ENCODE measurements at places on chromosomes 1 and 21. TPM values are rescaled to one million over a fixed set of nuclear protein-coding genes. Genes with fewer than 3 reads are reported as not detected.
A peak's percentile ranks its signal among the peaks of the same experiment; 100 is the strongest.

CD2 gene
- not detected for total RNA-seq

TOR1AIP1 gene
- total RNA-seq: 50.3 TPM

ASAP3 gene
- total RNA-seq: 31.9 TPM

TCP10L gene
- not detected for total RNA-seq

EFNA4 gene
- 3.5 TPM for total RNA-seq

BROX gene
- 39.4 TPM for total RNA-seq

ELAVL4 gene
- not detected for total RNA-seq

- H3K36me3 ChIP-seq: no peaks in the 10 kb centered on the region
- H3K27me3 ChIP-seq: no peaks in the 10 kb centered on the region
- no peak overlapping the region for H3K27ac ChIP-seq
- H3K4me1 ChIP-seq: peaks cover 58% of the 10 kb centered on the region
- H3K4me3 ChIP-seq: no peak overlapping the region
- no peak for DNase-seq
Observed at GRCh38 chr1:164687777-164688176, 128.8 kb downstream of the PBX1 start.

- peaks cover 59% of the 10 kb centered on the region for H3K4me1 ChIP-seq
- H3K27me3 ChIP-seq: no peaks in the 10 kb centered on the region
- H3K36me3 ChIP-seq: no peaks in the 10 kb centered on the region
- H3K4me3 ChIP-seq: peak within 1 kb of the TSS; percentile 88
Observed at GRCh38 chr1:244451539-244451950, at the start of gene ADSS2. ADSS2 (minus strand) TSS chr1:244451909; CDS start chr1:244451817, 92 bp downstream.

GRCh38 chr1:230170622-230171021 is 103.6 kb downstream of the GALNT2 start:
- no peak for DNase-seq
- H3K27ac ChIP-seq: no peak overlapping the region
- H3K36me3 ChIP-seq: no peaks in the 10 kb centered on the region
- H3K4me1 ChIP-seq: peaks cover 68% of the 10 kb centered on the region
- no peaks in the 10 kb centered on the region for H3K27me3 ChIP-seq

DNA sequence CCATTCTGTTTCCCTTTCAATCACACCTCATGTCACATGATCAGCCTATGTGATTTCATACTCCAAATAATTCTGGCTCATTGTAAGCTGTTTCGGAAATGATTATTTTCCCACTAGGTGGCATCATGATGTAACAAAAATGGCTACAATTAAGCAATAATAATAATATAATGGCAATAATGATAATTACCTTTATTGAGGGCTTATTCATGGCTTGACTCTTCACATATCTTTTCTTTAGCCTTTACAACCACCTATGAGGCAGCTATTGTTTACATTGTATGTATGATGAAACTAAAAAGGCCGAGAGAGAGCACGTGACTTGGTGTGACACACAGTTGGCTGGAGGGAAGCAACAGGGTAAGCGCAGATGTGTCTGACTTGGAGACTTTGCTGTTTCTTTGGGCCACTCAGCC is 12.5 kb upstream of the KPRP start:
- DNase-seq: no peak
- H3K4me3 ChIP-seq: no peak overlapping the region
- no peaks in the 10 kb centered on the region for H3K36me3 ChIP-seq
- H3K27me3 ChIP-seq: peaks cover 8% of the 10 kb centered on the region
- H3K27ac ChIP-seq: no peak overlapping the region
- H3K4me1 ChIP-seq: no peaks in the 10 kb centered on the region

- H3K27ac ChIP-seq: no peak overlapping the region
- H3K4me3 ChIP-seq: no peak overlapping the region
- DNase-seq: no peak
- H3K4me1 ChIP-seq: no peaks in the 10 kb centered on the region
Observed at GRCh38 chr1:154707901-154708463, 100.0 kb upstream of the ADAR start.

DNA sequence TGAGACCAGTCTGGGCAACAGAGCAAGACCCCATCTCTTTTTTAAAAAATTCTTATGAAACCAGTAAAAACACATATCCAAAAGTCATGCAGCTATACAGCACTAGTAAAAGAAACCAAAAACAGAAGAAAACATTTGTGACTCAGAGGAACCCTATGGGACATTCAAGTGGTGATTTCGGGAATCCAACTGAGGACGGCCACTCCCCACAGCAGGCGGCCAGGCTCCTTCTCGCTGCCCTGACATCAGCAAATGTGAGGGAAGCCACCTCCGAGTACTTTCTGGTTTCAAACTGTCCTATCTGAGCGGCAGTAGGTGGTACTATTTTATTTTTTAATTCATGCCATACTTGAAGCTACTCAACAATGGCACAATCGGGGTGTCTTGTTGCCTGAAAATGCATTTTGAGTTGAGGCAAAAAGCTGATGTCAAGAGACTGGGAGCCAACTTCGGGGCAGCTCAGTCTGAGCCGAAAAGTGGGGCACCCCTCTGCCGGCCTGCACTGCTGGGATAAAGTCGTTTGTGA is 3.3 kb downstream of the SUMO3 start:
- peaks cover 46% of the 10 kb centered on the region for H3K4me1 ChIP-seq
- DNase-seq: no peak
- H3K27ac ChIP-seq: no peak overlapping the region
- H3K27me3 ChIP-seq: no peaks in the 10 kb centered on the region

DNA sequence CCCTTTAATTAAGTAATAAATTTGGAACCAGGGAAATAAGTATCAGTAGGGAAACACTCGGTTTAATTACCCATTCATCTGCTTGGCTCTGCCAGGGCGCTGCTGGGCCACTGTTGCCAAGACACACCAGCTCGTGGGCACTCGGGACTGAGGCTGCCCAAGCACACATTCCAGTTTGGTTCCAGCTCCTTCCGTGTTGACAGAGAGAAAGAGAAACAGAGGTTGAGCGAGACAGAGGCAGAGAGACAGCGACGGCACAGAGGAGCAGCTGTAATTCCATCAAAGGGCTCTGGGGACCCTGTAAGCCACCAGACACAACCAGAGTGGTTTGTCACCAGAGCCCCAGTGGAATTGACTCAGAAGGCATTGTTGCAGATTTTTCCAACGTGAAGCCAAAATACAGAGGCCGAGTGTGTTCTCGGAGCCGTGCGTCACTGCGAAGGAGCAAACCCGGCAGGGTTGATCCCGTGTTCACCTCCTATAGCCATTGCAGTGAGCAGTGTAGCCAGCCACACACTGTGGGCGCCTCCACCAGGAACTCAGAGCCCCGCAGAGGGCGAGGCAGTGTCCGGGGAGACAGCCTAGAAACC is 33.5 kb downstream of the SYF2 start:
- H3K27me3 ChIP-seq: no peaks in the 10 kb centered on the region
- H3K4me3 ChIP-seq: no peak overlapping the region
- H3K4me1 ChIP-seq: peaks cover 18% of the 10 kb centered on the region
- DNase-seq: peak; percentile 53
- H3K27ac ChIP-seq: no peak overlapping the region

GRCh38 chr1:147902253-147902845 is at the start of gene GJA8:
GJA8 (plus strand) TSS chr1:147902795; CDS start chr1:147907956, 5,161 bp downstream.
- no peaks in the 10 kb centered on the region for H3K27me3 ChIP-seq
- H3K36me3 ChIP-seq: no peaks in the 10 kb centered on the region
- H3K4me3 ChIP-seq: no peak within 1 kb of the TSS
- H3K4me1 ChIP-seq: no peaks in the 10 kb centered on the region

DNA sequence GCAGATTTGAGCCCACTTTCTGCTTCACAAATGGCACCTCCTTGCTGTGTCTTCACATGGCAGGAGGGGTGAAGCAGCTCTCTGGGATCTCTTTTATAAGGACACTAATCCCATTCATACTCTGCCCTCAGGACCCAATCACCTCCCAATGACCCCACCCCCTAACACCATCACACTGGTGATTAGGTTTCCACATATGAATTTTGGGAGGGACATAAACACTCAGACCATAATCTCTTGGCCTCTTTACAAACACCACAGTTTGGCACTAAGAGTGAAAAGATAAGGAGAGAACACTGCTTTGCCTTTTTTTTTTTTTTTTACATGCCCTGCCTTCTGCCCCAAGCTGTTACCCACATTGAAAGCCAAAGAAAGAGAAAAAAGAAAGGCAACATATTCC is 166.2 kb upstream of the NFIA start:
- DNase-seq: no peak
- H3K4me3 ChIP-seq: no peak overlapping the region
- H3K4me1 ChIP-seq: peaks cover 4% of the 10 kb centered on the region
- no peak overlapping the region for H3K27ac ChIP-seq

DNA sequence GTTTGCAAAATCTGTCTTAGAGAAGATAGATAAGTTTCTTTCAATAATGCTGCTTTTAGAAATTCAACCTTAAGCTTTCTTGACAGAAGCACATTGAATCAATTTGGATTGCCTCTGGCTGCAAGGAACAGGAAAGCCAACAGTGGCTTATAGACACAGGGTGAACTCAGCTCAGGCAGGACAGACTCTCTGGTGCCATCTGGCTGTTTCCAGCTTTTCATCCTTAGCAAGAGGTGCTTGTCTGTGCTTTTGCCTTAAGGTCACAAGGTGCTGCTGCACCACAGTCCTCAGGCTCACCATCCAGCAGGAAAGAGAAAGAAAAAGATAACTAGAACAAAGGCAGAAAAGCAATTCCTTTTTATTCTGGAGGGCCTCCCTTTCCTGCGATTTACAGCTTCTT is 93.7 kb upstream of the ETS2 start:
- no peak overlapping the region for H3K27ac ChIP-seq
- H3K4me1 ChIP-seq: no peaks in the 10 kb centered on the region
- H3K36me3 ChIP-seq: no peaks in the 10 kb centered on the region
- no peak overlapping the region for H3K4me3 ChIP-seq
- DNase-seq: no peak
- peaks cover 5% of the 10 kb centered on the region for H3K27me3 ChIP-seq

GRCh38 chr1:160007577-160008200 is 24.1 kb downstream of the PIGM start:
- H3K4me1 ChIP-seq: no peaks in the 10 kb centered on the region
- no peak overlapping the region for H3K27ac ChIP-seq
- H3K36me3 ChIP-seq: no peaks in the 10 kb centered on the region
- H3K27me3 ChIP-seq: no peaks in the 10 kb centered on the region
- DNase-seq: no peak

DNA sequence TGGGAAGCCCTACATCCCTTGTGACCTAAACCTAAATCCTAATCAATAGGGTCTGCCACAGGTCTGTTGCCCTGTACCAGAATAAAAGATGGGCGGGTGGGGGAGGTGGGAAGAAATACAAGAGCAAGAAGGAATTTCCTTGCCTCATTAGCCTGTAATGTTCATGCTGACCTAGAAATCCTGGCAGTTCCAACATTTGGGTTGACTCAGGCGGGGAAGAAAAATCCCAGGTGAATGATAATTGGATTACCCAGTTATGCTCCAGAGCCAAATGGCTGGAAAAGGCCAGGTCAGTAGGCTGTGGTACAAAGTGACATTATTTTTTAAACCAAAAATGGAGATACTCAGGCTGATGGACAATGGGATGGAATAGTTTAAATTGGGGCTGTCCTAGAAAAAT is 27.3 kb upstream of the A3GALT2 start:
- H3K27me3 ChIP-seq: no peaks in the 10 kb centered on the region
- no peak for DNase-seq
- peaks cover 8% of the 10 kb centered on the region for H3K36me3 ChIP-seq
- H3K4me3 ChIP-seq: peak overlapping the region; percentile 81

DNA sequence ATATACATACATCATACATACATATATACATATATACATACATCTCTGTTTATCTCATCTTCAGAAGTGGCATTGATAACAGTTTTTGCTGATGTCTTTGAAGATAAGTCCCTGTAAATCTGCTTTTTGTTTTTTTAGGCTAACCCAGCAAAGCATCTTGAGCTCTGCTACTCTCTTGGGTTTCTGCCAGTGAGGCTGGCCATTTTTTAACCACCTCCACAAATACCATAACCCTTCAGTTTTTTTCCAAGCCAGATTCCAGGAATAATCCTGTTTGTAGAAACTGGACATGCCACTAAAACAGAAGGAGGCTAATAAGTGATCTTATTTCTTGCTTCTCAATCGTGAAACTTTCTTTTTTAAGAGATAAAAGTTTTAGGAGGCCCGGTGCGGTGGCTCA is 21.6 kb downstream of the SDHC start:
- peaks cover 89% of the 10 kb centered on the region for H3K36me3 ChIP-seq
- no peak overlapping the region for H3K4me3 ChIP-seq
- DNase-seq: no peak
- H3K4me1 ChIP-seq: no peaks in the 10 kb centered on the region
- no peak overlapping the region for H3K27ac ChIP-seq
- no peaks in the 10 kb centered on the region for H3K27me3 ChIP-seq

- no peaks in the 10 kb centered on the region for H3K27me3 ChIP-seq
- H3K4me3 ChIP-seq: no peak overlapping the region
- no peaks in the 10 kb centered on the region for H3K4me1 ChIP-seq
- H3K36me3 ChIP-seq: no peaks in the 10 kb centered on the region
- no peak for DNase-seq
Observed at GRCh38 chr1:55685560-55685959, 470.4 kb upstream of the USP24 start.

DNA sequence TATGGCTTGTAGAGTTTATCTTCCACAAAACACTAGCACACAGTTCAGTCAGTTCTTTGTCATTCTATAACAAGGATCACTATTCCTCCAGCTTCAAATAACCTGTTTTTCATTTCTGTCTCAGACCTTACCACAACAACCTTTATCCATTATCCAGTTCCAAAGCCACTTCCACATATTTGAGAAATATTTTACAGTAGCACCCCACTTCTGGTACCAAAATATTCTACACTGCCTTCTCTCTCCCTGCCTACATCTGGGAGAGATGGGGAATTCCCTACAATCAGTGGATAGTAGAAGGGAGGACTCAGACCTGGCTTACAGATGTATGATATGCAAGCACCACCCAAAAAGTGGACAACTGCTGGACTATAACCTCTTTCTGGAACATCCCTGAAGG is 651.4 kb downstream of the ADGRL2 start:
- DNase-seq: no peak
- H3K4me1 ChIP-seq: no peaks in the 10 kb centered on the region
- no peak overlapping the region for H3K4me3 ChIP-seq
- no peaks in the 10 kb centered on the region for H3K27me3 ChIP-seq
- no peaks in the 10 kb centered on the region for H3K36me3 ChIP-seq

DNA sequence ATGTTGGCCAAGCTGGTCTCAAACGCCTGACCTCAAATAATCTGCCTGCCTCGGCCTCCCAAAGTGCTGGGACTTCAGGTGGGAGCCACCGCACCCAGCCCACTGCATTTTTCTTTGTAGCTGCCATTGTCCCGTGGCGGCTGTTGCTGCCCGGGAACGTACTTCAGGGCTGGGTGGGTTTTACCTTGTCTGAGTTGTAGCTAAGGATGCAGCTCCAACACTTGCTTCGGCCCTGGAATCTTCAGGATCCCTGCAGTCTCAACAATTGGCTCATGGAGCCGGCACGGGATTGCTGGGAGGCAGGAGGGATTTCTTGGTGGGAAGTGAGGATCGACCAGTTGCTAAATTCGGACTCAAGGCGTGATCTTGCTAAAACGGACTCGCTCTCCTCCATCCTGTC is 10.7 kb downstream of the TNFRSF8 start:
- H3K36me3 ChIP-seq: no peaks in the 10 kb centered on the region
- no peak overlapping the region for H3K4me3 ChIP-seq
- H3K27ac ChIP-seq: no peak overlapping the region
- no peaks in the 10 kb centered on the region for H3K4me1 ChIP-seq

- DNase-seq: no peak
- H3K4me3 ChIP-seq: peak overlapping the region; percentile 80
- H3K27me3 ChIP-seq: no peaks in the 10 kb centered on the region
- peaks cover 82% of the 10 kb centered on the region for H3K4me1 ChIP-seq
Observed at GRCh38 chr1:55211863-55212262, 3.3 kb downstream of the USP24 start.

All from stomach (tissue), 19 donors.